Hypothalamus (tissue), 51 donors: ENCODE measurements at places on chromosomes 7 and 10.

DNA sequence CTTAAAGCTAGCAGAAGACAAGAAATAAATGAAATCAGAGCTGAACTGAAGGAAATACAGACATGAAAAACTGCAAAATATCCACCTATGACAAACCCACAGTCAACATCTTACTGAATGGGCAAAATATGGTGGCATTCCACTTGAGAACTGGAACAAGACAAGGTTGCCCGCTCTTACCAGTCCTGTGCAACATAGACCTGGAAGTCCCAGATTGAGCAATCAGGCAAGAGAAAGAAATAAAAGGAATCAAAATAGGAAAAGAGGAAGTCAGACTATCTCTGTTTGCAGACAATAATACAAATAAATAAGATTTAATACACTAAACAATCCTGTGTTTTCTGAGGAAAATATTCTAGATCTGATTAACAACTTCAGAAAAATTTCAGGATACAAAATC, 570.5 kb upstream of the SEMA3D start:
- DNase-seq, result no peak

- no peak for DNase-seq
These were observed 92.0 kb downstream of the KCNMA1 start for GRCh38 chr10:77545585-77545984.

DNA sequence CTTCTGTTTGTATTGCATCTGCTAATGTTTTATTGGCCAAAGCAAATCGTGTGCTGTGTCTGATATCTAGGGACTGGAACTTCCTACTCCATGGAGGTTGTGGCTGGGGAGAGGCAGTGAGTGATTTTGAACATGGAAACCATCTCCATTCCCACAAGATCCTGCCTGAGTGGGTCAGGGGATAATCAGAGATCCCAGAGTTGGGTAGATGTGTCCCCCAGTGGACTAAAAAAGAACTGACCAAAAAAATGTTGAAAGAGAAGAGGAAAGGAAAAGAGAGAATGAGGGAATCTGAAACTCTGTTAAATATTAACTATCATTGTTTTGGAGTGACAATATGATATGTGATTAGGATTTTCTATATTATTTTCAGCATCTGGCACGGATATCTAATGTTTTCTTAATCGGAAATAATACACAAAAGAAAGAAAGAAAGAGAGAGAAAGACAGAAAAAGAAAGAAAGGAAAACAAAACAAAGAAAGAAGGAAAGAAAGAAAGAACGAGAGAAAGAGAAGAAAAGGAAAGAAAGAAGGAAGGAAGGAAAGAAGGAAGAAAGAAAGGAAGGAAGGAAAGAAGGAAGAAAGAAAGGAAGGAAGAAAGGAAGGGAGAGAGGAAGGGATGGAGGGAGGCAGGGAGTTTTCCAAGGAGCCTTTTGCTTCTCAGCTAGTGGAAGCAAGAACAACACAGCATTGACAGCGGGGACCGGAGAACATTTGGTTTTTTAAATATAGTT, 638.5 kb downstream of the CCSER2 start:
- DNase-seq, result no peak

- no peak for DNase-seq
These were observed 545.7 kb downstream of the GATA3 start for GRCh38 chr10:8600192-8600591.

GRCh38 chr7:14507617-14508016, 394.9 kb downstream of the DGKB start:
- no peak for DNase-seq

GRCh38 chr7:128177768-128178550, 63.1 kb upstream of the LEP start:
- DNase-seq, result no peak

DNA sequence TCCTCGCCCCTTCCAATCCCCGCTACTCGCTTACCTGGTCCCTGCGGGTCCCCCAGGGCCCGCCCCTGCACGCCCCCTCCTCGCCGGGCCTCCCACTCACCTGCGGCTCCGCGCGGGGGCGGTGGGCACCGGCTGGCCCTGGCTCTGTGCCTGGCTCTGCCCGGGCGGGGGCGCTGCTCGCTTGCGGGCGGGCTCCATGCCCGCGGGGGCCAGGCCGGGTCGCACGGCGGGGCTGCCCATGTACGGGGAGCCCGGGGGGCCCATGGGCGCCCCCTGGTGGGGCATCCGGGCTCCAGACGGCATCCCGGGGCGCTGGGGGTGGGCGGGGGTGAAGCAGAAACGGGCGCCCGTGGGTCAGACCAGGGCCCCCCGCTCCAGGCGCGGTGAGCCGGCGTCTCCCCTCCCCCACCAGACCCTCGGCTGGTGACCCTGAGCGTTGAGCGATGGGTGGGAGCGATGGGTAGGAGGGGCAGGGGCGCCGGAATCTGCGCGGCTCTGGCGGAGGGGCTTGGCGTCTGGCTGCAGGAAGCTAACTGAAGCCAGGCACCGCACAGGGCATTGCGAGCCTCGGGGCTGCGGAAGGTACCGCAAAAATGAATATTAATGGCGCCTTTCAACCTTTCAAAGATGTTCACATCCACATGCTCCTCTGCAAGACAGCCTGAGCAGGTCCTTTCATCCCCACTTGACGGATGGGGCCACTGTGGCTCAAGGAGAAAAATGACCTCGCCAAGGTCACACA, 3.0 kb downstream of the SMARCD3 start:
- no peak for DNase-seq

DNA sequence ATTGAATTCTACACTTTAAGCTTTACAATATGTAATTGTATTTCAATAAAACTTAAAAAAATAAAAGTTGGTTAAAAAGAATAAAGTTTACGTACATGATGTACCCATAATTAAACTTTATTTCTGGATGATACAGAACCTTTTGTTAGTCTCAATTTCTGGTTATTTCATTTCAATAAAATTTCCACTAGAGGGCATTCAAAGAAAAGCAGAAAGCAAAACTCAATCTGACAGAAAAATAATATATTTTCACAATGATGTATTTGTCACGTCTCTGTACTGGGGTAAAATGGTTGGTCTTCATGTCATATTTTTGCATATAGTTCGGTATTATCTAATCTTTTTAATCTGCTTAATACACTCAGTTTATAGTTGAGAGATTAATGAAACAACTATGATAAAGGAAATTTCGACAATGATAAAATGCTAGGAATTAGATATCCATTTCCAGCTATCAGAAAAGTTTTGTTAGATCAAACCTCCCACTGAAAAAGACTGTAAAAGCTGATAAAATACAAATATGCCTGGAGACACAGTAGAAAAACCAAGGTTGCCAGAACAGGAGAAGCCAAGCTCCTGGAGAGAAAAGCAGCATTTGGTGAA, 27.4 kb downstream of the ASZ1 start:
- no peak for DNase-seq

GRCh38 chr10:118012952-118013525, 33.7 kb downstream of the RAB11FIP2 start:
- no peak for DNase-seq

- DNase-seq, result no peak
These were observed 1.7 kb upstream of the TET1 start for GRCh38 chr10:68558478-68558877.

GRCh38 chr7:123327661-123328060, 127.9 kb upstream of the SLC13A1 start:
- no peak for DNase-seq

DNA sequence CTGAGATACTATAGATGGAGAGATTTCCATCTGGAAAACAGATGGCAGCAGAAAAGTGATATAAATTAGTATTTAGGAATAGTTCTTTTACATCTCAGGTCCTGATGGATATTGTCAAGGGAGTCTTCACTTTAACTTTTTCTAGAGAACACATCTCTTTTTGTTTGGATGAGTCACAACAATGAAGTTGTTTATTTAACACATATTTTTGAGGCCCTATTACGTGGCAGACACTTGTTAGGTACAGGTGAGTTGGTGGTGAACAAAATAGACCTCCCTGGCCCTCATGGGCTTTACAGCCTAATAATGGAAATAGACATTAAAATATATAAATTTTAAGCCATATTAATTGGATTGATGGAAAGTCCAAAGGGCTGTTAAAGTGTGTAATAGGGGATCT, 168.3 kb downstream of the VTI1A start:
- no peak for DNase-seq

DNA sequence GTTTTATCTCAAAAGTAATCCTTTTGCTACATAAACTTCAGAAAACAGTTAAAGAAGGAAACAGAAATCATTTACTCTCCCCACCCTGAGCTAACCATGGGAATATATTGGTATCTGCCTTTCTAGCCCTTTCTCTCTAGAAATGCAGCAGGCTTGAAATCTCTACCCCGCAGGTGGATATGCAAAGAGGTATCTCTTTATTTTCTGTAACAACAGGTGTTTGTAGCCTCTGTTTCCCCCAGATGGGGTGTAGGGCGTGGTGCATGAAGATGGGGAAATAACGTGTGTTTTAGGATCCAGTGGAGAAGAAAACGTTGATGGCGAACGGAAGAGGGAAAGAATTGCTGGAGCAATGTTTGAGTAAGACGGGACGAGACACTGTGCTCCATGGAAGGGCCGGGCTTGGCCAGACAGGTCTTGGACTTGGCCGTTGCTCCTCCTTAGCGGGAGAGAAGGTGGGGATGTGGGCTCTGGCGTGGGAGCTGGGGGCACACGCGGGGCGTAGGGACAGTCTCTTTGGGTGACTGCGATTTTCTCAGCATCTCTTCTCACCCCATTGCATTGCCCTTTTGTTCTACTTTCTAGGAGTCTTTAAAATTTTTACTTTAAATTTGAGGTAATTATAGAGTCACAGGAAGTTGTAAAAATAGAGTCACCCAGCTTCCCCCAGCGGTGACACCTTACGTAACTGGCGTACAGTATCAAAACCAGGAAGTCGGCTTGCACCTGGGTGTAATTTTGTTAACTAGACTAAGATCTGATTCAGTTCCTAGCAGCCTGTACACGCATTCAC, 82.9 kb downstream of the ELFN1 start:
- no peak for DNase-seq

- no peak for DNase-seq
These were observed 50.0 kb upstream of the MTPN start for GRCh38 chr7:136027160-136027559.

DNA sequence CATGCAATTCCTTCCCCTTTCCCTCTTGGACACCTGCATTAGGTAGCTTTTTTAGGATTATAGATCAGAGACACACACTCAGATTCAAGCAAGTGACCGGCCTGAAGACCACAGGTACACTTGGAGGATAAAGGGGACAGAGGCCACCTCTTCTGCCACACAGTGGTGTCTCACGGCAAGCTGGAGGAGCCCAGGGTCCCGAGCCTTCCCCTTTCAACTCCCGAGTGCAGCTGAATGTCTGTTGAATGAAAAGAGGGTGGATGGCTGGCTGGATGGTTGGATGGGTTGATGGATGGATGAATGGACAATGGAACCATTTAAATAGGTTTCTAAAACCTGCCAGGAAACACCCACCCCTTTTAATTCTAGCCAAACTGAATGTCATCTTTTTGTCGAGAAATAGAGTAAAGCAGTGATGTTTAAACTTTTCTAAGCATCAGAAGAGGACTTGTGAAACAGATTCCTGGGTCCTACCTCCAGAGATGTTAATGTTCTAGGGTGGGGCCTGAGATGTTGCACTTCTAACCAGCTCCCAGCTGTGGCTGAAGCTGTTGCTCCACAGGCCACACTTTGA, 49.2 kb upstream of the ZMIZ1 start:
- no peak for DNase-seq

GRCh38 chr10:86734207-86734988, 22.0 kb upstream of the BMPR1A start:
- DNase-seq, result no peak

DNA sequence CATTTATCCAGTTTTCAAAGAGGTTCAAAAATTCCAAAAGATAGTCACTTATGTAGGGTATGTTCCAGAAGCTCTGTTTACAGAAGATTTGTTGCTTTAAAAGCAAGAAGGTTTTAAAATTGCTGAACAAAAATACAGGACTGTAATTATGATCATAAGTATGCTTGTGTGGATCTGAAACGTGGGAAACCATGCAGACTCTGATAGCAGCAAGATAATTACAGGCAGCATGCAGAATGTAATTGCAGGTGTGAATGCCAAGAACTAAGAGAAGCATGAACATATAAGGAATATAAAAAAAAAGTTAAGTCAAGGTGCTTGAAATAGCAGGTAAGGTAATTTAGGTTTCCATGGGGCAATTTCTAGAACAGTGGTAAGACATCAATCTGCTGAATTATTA, 405.7 kb downstream of the ARL4A start:
- DNase-seq, result no peak

DNA sequence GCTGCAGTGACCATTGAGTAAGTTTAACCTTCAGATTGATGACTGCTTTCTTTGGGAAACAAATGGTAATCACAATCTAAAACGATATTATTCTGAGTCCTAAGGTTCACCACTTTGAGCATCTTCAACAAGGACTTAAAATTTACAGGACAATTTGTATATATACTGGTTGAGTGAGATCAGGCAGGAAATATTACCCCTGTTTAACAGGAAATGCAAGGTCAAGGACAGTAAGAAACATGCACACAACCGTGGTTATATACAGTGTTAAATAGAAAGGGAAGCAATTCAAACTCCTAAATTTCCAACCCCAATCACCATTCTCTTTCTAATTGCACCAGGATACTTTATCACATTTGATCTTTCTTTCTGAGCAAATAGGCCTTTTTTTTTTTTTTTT, 96.1 kb downstream of the ZNF277 start:
- no peak for DNase-seq

GRCh38 chr10:15168291-15168785, at the start of gene NMT2:
Gene NMT2 (minus strand): TSS chr10:15168693. CDS start chr10:15168612, 81 bp downstream.
- peak; percentile 95 for DNase-seq

- no peak for DNase-seq
These were observed 49.6 kb upstream of the GPR158 start for GRCh38 chr10:25125201-25125611.

GRCh38 chr10:97632949-97633884, at the start of gene MORN4:
Gene MORN4 (minus strand): TSS chr10:97633500. CDS start chr10:97619653, 13,847 bp downstream.
- peak; percentile 86 for DNase-seq

GRCh38 chr10:98354491-98354890, 60.5 kb downstream of the PYROXD2 start:
- DNase-seq, result no peak

GRCh38 chr7:69893906-69894305, 295.6 kb downstream of the AUTS2 start:
- no peak for DNase-seq

DNA sequence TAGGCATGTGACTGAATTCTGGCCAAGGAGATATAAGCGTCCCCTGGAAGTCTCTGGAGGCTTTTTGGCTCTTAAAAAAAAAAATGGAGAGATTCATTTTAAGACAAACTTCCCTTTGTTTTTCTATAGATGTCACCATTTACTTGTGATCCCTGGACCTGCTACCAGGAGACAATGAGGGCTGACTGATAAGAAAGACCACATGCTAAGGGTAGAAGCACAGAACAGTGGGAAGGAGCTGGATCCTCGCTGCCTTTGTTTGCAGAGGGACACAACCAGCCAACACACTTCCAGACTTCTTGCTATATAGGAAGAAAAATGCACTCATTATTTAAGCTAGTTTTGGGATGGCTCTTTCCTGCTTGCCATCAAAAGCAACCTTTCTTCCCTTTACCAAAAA, 172.2 kb downstream of the GRM8 start:
- no peak for DNase-seq
